Stimulated activated CD4-positive, alpha-beta T cell treated with anti-CD3 and anti-CD28 coated beads, Interleukin-1b, Interleukin-23, amount 100 ng/mL, for 4 hours (primary cell): ENCODE measurements at places on chromosomes 7 and 10.
A peak's percentile ranks its signal among the peaks of the same experiment; 100 is the strongest.

DNA sequence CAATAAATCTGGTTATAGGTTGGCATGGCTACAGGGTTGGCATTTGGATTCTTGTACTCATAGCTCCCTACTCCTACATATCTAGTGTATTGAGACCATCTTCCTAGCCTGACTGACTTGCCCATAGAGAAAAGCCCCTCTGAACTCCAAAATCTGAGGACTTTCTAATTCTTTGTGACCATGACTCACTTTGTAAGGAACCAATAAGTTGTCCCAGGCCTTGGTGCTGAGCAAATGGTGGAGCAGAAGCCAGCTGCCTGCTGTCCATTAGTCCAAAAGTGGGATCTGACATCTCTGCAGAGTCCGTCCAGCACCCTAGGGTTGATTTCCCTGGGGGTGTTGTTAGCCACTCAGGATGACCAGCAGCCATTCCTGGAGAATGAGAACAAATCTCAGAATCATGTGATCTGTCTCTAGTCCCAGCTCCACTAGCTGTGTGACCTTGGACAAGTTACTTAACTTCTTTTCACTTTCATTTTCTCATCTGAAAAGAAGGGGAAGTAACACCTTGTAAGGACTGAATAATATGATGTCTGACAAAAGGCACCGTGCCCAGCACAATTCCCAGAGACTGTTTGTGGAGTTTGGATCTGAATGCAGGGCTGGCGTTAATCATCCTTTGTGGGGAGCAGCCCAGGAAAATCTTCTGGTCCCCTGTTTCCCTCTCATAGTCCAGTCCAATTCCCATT lies 44.1 kb downstream of the MTURN start:
- no peak for DNase-seq

GRCh38 chr10:133158756-133159610 lies 1.0 kb upstream of the KNDC1 start:
- no peak for DNase-seq

- no peak for DNase-seq
Measured at GRCh38 chr7:151051108-151051507, 2.8 kb downstream of the ASIC3 start.

- no peak for DNase-seq
Measured at GRCh38 chr7:98668255-98668654, 51.2 kb downstream of the NPTX2 start.

DNA sequence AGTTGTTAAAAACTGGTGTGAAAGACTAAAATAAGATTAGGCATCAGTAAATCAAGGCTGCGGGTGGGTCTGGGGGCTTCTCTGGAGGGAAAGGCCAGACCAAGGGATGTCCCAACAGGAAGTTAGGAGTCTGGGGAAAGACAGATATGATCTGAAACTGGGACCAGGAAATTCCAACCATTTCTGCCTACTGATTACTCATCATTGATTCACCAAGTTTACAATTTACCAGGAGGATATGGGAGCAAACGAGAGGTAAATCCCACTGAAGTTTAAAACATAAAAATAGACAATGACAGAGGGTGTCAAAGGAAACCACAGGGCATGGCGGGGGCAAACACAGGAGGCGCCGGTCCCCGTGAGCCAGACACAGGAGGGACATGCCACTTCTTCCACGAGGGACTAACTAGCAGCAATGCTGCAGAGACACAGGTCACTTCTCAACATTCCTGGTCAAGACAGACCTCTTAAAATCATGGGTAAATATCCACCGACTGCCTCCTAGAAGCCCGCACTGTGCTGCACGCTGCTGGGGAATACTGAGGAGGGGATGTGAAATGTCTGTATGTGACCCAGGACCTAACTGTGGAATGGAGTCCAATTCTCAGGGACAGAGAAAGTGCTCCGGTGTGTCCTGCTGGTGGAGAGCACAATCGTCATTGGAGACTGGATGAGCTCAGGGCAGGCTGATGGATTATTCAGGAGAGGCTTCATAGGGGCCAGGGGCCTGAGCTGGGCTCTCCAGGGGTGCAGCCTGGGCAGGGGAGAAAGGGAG lies 153.4 kb upstream of the KLF14 start:
- no peak for DNase-seq

- no peak for DNase-seq
Measured at GRCh38 chr10:32149252-32149955, 93.2 kb upstream of the KIF5B start.

DNA sequence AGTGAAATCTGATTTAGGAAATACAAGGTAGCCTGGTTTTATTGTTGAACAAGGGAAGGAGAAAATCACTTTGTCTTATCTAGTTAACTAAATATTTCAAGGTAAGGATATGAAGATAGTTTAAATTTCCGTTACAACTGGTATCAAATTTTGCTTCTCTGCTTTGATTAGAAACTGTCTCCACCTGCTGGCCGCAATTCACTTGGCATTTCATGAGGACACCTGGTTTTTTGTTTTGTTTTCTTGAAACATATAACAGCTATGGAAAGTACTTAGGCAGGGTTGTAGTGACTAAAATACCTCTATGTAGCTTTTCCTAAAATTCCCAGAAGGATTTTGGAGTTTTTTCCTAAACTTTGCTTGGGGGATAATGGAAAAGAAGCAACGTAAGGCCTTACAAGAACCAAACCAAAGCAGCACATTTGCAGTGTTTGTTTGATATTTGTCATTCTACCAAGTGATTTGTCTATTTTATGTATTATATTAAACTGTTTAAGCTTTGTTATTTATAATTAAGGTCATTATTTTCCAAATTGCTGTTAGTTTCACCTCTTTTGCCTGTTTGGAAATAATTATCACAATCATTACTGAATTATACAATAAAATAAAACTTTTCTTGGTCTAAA lies 73.6 kb downstream of the AHCYL2 start:
- DNase-seq: peak; percentile 34

GRCh38 chr10:63501954-63502353 lies 19.2 kb upstream of the REEP3 start:
- DNase-seq: no peak

- no peak for DNase-seq
Measured at GRCh38 chr10:113381981-113382509, 170.8 kb upstream of the HABP2 start.

DNA sequence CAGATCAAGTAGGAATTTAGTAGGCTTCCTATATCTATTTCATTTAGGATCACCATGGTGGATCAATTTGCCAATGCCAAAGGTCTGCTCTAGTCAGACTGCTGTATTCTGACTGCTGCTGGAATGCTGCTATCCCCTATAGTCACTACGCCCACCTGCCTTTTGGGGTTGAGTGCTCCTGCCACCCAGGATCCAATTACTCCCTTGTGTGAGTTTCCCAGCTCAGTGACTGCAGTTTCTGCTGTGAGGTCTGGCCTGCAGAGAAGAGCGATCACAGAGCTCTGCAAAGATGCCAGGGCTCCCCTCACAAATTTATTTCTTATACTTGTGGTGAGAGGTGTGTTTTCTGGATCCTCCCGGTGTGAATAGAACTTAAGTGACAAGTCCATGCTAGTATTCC lies 88.1 kb upstream of the FOXI2 start:
- DNase-seq: no peak

DNA sequence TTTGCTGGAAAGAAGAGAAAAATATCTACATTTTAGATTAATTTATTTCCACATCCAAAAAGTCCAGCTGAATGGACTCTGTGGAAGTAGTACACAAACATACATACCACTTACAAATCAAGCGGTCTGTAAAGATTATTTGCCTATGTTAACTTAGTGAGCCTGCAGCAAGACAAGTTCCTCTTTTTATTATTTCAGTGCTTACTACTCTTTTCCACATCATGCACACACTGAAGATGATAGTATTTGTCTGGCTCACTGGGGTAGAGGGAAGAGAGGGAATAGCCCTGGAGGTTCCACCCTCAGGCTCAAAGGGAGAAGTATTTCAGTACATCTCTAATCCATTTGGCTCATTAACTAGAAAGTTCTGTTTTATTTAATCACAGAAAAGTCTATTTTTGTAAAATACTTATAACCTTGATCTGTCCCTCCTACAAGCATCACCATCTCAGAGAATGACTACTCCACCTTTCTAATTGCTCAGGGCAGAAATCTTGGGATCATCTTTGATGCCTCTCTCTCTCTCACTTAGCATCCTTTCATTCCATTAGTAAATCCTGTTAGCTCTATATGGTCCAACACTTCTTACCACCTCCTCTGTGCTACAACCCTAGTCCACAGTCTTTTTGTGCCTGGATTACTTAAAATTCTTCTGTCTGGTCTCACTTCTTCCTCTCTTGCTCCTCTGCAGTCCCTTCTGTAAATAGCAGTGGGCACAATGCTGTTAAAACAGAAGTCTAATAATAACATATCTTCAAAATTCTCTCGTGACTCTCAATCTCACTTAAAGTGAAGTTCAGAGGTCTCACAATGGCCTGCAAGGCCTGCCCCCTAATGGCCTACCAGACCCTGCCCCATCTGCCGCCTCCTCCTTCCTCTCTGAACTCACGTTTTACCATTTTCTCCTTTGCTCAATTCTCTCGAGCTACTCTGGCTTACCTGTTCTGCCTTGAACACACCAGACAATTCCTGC lies 64.3 kb upstream of the CCDC6 start:
- no peak for DNase-seq

DNA sequence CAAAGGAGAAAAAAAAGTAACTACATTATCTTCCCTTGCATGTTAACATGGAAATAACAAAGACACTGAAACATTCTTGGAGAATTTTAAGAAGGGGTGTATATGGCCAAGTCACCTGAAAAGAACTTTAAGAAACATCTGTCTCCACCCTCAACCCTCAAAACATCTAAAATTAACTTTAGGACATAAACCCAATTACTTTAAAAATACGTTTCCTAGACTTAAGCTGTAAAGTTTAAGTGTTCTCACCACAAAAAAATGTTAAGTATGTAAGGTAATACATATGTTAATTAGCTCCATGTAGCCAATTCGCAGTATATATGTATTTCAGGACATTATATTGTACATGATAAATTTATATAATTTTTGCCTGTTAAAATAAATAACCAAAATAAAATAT lies 71.1 kb upstream of the GLCCI1 start:
- no peak for DNase-seq

DNA sequence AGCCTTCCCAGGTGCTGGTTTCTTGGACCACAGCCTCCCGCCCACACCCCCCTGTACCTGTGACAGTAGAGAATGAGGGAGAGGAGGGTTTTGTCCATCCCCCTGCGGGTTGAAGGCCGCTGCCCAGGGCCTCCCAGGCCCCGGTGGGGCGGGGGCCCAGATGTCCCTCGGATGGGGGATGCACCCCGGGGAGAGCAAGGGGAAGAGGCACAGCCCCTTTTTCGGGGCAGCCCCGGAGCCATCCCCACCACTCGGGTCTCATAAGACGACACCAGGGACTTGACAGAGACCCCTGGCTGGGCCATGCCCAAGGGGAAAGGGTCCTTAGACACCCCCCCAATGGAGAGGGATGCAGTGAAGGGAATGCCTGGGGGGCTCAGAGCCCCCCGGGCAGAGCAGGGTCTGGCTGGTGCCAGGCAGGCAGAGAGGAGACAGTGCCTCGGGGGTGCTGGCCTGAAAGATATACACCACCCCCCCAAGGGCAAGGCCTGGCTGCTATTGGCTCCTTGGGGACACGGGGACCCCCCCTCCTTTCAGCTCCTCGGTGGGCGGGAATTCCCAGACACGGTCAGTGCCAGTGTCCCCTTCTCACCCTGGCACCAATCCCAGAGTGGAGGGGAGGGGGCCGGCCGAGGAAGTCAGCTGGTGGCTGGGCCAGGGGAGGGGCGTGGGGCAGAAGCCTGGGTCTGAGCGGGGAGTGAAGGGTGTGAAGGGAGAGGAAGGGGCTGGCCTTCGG lies 3.7 kb upstream of the SPACDR start:
- DNase-seq: no peak

DNA sequence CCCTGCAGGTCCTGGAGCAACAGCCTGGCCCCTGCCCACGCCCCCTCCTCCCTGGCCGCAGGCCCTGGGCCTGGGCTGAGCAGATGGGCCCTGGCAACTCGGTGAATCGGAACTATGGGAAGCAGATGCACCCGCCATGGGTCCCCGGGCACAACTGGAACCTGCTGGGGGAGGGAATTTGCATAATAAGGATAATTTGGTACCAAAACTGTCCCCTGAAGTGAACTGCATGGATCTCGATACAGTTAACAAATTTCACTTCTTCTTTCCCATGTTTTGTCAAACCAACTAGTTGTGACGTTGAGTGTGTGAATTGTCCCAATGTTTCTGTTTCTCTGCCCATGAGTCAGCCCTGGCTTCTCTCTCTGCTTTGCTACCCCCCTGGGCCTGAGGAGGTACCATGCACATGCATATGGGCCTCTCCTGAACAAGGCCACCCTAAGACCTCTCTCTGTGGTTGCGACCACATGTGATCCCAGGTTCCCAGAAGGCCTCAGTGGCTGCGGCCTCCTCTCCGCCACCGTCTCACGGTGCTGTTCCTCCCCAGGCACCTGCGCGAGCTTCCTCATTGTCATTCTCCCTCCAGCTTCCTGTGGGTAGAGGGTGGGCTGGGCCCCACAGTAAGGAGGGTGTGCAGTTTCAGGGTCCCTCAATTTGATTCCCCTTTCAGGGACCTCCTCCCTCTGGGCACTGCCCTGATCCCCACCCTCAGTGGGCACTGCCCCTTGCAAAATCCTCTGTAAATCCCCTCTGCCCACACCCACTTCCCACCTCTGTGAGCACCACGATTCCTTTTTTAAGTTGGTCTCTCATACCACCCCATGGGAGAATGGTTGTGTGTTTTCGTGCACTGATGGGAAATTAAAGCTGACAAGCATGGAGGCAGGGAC lies 40.0 kb downstream of the FIGNL1 start:
- DNase-seq: no peak

- DNase-seq: no peak
Measured at GRCh38 chr7:116799916-116800315, 62.5 kb upstream of the CAPZA2 start.

GRCh38 chr10:101103430-101103829 lies 27.7 kb upstream of the TLX1 start:
- DNase-seq: no peak

DNA sequence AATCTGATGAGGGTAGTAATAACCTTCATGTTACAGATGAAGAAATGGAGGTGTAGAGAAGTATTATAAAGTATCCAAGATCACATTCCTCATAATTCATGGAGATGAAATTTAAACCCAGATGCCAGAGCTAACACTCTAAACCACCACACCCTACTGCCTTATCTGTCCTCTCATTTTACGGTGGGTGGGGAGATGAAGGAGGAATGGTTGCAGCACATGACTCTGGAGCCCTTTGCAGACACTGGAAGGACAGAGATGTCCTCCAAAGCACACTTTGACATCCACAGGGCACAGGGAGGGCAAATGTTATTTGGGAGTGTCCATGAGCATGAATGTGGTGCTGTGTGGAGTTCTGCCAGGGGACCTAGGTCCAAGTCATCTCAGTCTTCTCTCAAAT lies 1.1 kb downstream of the PLEKHS1 start:
- no peak for DNase-seq

- no peak for DNase-seq
Measured at GRCh38 chr10:69715156-69715898, 85.3 kb downstream of the FAM241B start.

DNA sequence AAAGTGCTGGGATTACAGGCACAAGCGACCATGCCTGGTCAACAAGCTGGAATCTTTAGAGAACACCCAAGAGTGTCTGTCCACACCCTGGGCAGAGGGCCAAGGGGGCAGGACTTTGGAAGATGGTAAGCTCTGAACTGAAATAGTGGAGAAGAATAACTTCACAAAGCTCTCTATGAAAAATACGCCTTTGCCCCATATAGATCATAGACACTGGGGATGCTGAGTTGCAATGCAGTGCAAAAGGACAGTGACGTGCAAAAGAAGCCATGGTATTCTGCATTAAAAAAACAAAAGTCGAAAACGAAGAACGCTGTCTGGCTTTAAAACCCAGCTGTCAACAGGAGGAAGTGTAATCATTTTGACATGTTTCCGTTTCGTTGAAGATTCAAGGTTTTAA lies 353.6 kb downstream of the CALN1 start:
- DNase-seq: no peak
